Vagina (tissue), 2 donors: ENCODE measurements at places on chromosomes 5 and 9.

GRCh38 chr9:117644932-117645636, 59.1 kb upstream of the TLR4 start:
- DNase-seq = no peak

- no peak for DNase-seq
Observed at GRCh38 chr5:81147886-81148571, 85.1 kb upstream of the CKMT2 start.

GRCh38 chr9:29625292-29625731, 2052.0 kb upstream of the C9orf72 start:
- DNase-seq = no peak

DNA sequence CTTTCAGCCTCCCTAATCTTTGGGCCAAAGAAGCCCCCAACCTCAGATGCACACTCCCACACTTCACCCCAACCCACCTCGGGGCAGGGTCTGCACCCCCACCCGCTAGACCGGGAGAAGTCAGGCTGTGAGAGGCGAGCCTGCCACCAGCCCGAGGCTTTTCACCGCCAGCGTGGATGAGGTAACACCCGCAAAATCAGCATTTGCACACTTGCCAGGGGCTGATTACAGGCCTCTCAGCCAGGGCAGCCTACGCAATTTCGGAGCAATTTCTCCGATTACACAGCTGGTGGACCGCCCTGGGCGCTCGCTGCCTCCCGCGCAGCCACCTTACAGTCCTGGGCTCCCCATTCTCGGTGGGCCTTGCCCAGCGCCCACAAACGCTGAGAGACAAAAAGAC, 68.5 kb downstream of the FOXD1 start:
- DNase-seq = no peak

DNA sequence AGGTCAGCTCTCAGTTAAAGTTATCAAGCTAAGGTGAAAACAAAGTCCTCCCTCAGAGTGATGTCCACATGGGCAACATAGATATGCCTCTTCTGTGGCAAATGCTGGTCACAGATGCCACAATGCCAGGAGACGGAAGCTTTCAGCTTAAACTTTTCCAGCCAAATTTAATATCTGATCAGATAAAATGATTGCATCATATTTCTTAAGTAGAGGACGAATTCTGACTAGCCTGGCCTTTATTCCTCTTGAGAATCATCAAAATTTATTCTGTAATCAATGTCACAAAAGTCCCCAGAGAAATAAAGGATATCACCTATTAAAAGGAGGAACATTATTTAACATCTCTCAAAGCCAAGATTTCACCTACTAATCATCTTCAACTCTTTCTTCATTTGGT, 161.9 kb downstream of the MARCHF11 start:
- no peak for DNase-seq

- DNase-seq = no peak
Observed at GRCh38 chr5:114360816-114361723, 800 bp upstream of the KCNN2 start.

DNA sequence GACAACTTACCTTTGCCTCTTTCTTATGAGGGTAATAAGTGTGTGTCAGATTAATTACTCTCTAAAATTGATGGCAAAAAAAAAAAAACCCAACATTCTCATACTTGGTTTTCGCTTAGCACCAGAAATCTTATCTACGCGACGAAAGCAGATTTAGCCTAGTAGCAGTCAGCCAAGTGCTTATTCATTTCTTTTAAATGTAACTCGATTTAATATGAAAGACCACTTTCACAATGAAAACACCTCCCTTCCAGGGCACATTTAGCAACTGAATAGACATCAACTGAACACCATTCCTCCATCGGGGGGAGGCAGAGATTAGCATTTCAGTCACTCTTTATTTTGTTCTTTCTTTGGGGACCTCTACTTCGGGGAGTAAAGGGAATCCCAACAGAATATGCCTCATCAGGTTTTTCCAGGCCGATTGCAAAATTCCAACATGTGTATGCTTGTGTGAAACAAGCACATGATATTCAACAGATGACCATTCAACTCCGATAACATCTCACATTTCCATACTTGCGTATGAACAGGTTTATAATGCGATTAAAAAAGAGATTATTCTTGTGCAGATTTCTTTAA, 124.1 kb upstream of the RETREG1 start:
- DNase-seq = no peak

GRCh38 chr5:102077920-102078319, 218.2 kb downstream of the SLCO4C1 start:
- no peak for DNase-seq

GRCh38 chr9:112581469-112582176, 95.0 kb downstream of the KIAA1958 start:
- DNase-seq = no peak
